Hepatocyte (in vitro differentiated cells): ENCODE measurements at places on chromosomes 11 and 22. TPM values are rescaled to one million over a fixed set of nuclear protein-coding genes. Genes with fewer than 3 reads are reported as not detected.

Gene GAB4
- polyA plus RNA-seq: not detected in 2 replicates

Gene KCNQ1
- polyA plus RNA-seq: 4.9 and 6.4 TPM in 2 replicates

Gene LGALS12
- not detected in 2 replicates for polyA plus RNA-seq

Gene STK33
- polyA plus RNA-seq: 3.0 and 6.5 TPM in 2 replicates

Gene OR51B2
- not detected in 2 replicates for polyA plus RNA-seq

Gene MYOD1
- polyA plus RNA-seq: not detected in 2 replicates

Gene OR4A47
- polyA plus RNA-seq: not detected in 2 replicates

Gene UCP2
- 34.9 and 60.7 TPM in 2 replicates for polyA plus RNA-seq

Gene SCUBE2
- 8.9 and 13.9 TPM in 2 replicates for polyA plus RNA-seq

Gene DDI1
- polyA plus RNA-seq: 0.34 and 0.39 TPM in 2 replicates

Gene OR6A2
- polyA plus RNA-seq: not detected in 2 replicates

Gene INS
- polyA plus RNA-seq: not detected in 2 replicates

Gene GP1BB
- 2.4 and 2.8 TPM in 2 replicates for polyA plus RNA-seq

Gene CASP12
- 0.42 TPM in 1 of 2 replicates, not detected in the other for polyA plus RNA-seq

Gene MPEG1
- polyA plus RNA-seq: not detected in 2 replicates

Gene CATSPER1
- not detected in 2 replicates for polyA plus RNA-seq

Gene GGTLC3
- 0.35 TPM in 1 of 2 replicates, not detected in the other for polyA plus RNA-seq

Gene TCF20
- 5.0 and 5.9 TPM in 2 replicates for polyA plus RNA-seq

- H3K27me3 ChIP-seq: no peaks in the 10 kb centered on the region
- no peak overlapping the region for H3K4me3 ChIP-seq
- no peak overlapping the region for H3K27ac ChIP-seq
- no peak for DNase-seq
- peaks cover under 1% of the 10 kb centered on the region for H3K4me1 ChIP-seq
Observed at GRCh38 chr11:5631417-5631816, 6.6 kb downstream of the TRIM34 start.

GRCh38 chr11:4654635-4655369, 11.0 kb downstream of the OR51E1 start:
- H3K4me1 ChIP-seq: peaks cover 7% of the 10 kb centered on the region
- H3K36me3 ChIP-seq: no peaks in the 10 kb centered on the region
- H3K27ac ChIP-seq: no peak overlapping the region
- DNase-seq: no peak
- H3K27me3 ChIP-seq: no peaks in the 10 kb centered on the region

DNA sequence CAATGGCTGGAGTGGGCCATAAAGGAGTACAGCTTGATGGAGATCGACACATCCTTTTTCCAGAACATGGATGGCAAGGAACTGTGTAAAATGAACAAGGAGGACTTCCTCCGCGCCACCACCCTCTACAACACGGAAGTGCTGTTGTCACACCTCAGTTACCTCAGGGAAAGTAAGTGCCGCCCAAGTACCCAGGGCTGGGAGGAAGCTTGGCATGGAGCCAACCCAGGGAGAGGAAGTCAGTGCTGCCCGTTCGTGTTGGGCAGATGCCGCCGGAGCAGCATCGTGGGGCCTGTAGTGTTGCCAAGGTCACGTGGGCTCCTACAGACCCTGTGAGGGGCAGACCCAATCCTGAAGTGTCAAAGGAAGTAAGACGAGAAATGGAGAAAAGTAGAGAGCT, 78.9 kb downstream of the FLI1 start:
- no peak for DNase-seq
- no peaks in the 10 kb centered on the region for H3K27me3 ChIP-seq
- no peaks in the 10 kb centered on the region for H3K36me3 ChIP-seq
- H3K27ac ChIP-seq: no peak overlapping the region
- no peak overlapping the region for H3K4me3 ChIP-seq

GRCh38 chr11:44421090-44421675, 111.2 kb upstream of the ALX4 start:
- H3K4me1 ChIP-seq: no peaks in the 10 kb centered on the region
- H3K4me3 ChIP-seq: no peak overlapping the region
- no peak for DNase-seq

DNA sequence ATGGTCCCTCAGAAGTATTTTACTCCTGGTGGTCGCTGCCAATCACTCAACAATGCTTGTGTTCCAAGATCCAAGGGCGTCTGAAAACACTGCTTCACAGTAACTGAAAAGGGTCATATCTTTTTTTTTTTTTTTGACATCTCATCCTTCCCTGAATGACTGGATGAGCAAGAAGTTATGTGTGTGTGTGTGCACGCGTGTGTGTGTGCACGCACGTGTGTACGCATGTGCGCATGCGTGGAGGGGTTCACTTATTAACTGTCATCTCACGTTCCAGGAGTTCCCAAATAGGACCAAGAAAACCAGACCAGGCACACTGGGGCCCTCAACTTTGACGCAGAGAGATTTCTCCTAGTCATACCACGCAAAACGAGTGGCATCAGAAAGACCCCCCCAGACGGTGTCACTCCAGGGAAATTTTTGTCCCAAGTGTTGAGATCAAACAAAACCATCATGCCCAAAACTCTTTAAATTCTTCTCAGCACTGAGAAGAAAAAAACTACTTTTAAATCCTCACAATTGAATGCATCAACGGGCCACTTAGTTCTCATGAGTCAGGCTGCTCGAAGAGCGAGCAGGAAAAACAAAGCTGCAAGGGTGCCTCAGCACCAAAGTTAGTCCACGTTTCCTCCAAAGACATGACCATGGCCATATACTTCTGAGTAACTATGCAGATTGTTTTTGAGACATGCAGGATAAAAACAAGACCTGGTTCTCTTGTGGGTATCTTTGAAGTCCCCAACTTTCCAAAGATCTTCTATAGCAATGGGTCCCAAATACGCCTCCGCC, 12.9 kb downstream of the MN1 start:
- no peaks in the 10 kb centered on the region for H3K36me3 ChIP-seq
- H3K27me3 ChIP-seq: peaks cover 26% of the 10 kb centered on the region
- DNase-seq: no peak
- peaks cover 19% of the 10 kb centered on the region for H3K4me1 ChIP-seq

GRCh38 chr11:130670200-130670599, 221.8 kb downstream of the ADAMTS15 start:
- no peak overlapping the region for H3K4me3 ChIP-seq
- H3K27ac ChIP-seq: no peak overlapping the region
- H3K4me1 ChIP-seq: peaks cover 7% of the 10 kb centered on the region
- no peaks in the 10 kb centered on the region for H3K27me3 ChIP-seq
- no peak for DNase-seq
- no peaks in the 10 kb centered on the region for H3K36me3 ChIP-seq

- H3K36me3 ChIP-seq: no peaks in the 10 kb centered on the region
- no peak overlapping the region for H3K27ac ChIP-seq
- H3K4me1 ChIP-seq: no peaks in the 10 kb centered on the region
- no peak overlapping the region for H3K4me3 ChIP-seq
- no peaks in the 10 kb centered on the region for H3K27me3 ChIP-seq
Observed at GRCh38 chr11:21861314-21861713, 331.6 kb upstream of the ANO5 start.

GRCh38 chr11:59668188-59668949, 468 bp downstream of the PATL1 start:
- H3K27me3 ChIP-seq: no peaks in the 10 kb centered on the region
- DNase-seq: peak; percentile 64
- H3K4me3 ChIP-seq: peak overlapping the region; percentile 86
- peaks cover 17% of the 10 kb centered on the region for H3K4me1 ChIP-seq

DNA sequence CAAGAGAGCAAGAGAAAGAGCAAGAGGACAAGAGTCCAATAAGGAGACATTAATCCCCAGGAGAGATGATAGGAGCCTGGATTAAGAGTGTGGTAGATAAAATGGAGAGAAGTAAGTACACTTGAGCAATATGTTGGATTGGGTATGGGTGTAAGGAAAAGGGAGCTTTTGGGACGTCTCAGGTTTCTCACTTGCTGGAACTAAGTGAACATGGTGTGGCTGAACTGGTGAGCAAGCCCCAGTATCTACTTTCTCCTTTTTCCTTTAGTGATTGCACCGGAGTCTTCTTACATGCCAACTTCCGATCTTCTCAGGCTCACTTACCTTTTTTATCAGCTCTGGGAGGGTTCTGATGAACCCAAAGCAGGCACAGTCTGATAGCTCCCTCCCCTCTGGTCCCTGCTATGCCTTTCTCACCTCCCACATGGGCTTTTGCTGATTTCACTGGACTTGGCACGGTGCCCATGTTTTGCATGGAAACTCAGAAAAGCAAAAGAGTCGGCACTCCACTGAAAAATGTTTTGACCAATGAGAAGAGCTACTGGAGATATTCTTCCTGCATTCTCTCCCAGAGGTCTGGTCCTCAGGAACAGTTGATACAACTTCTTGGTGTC, 14.5 kb upstream of the APLNR start:
- no peak overlapping the region for H3K4me3 ChIP-seq
- no peaks in the 10 kb centered on the region for H3K27me3 ChIP-seq
- H3K27ac ChIP-seq: no peak overlapping the region
- no peaks in the 10 kb centered on the region for H3K4me1 ChIP-seq
- H3K36me3 ChIP-seq: no peaks in the 10 kb centered on the region

- no peaks in the 10 kb centered on the region for H3K36me3 ChIP-seq
- H3K27me3 ChIP-seq: no peaks in the 10 kb centered on the region
- H3K27ac ChIP-seq: peak overlapping the region; percentile 93
- H3K4me1 ChIP-seq: peaks cover 8% of the 10 kb centered on the region
- no peak for DNase-seq
Observed at GRCh38 chr22:46295277-46295971, 1.2 kb upstream of the GTSE1 start.

- H3K27ac ChIP-seq: no peak overlapping the region
- no peak overlapping the region for H3K4me3 ChIP-seq
Observed at GRCh38 chr22:22201930-22202343, 42.6 kb upstream of the VPREB1 start.

GRCh38 chr22:40156001-40156516, 21.7 kb upstream of the TNRC6B start:
- H3K4me3 ChIP-seq: no peak overlapping the region
- peak; percentile 77 for DNase-seq
- peak overlapping the region; percentile 62 for H3K27ac ChIP-seq

GRCh38 chr11:44978961-44979331, 28.3 kb upstream of the TP53I11 start:
- H3K36me3 ChIP-seq: no peaks in the 10 kb centered on the region
- no peak for DNase-seq
- no peaks in the 10 kb centered on the region for H3K27me3 ChIP-seq
- peaks cover 34% of the 10 kb centered on the region for H3K4me1 ChIP-seq

DNA sequence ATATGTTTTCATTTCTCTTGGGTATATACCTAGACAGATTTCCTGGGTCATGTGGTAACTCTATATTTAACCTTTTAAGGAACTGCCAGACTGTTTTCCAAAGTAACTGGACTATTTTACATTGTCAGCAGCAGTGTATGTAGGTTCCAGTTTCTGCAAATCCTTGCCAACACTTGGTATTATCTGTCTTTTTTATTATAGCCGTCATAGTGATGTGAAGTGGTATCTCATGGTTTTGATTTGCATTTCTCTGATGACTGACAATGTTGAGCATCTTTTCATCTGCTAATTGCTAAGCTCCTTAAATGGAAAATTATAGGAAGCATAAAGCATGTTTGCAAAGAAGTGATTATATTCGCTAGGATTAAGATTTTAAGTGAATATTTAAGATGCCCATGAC, 13.9 kb downstream of the NNMT start:
- no peak for DNase-seq
- H3K27ac ChIP-seq: no peak overlapping the region
- H3K4me1 ChIP-seq: no peaks in the 10 kb centered on the region
- H3K36me3 ChIP-seq: no peaks in the 10 kb centered on the region
- H3K4me3 ChIP-seq: no peak overlapping the region

DNA sequence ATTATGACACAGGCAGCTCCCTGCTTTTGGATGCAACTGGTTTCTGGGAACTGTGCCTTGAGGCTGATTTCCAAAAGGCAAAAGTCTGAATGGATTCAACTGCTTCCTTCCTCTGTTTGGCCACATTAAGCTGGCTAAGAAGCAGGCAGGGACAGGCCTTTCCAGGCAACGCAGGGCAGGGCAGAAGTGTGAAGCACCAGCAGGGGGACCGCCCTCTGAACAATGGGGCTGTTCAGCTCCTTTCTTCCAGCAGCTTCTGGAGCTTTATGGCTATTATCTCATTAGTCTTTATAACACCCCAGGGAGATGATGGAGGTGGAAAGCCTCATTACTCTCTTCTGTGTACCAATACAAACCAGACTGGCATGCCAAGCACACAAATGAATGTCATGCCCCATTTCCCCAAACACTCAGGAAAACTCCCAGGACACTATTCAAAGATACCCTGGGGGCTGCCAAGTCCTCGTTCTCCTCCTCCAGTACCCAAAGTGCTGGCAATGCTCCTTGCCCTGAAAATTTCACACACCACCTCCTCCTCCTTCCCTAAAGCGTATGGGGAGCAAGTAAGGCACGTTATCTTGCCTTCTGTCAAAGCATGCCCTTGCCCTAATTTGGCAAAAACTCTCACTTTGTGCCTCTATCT, 21.3 kb downstream of the MORC2 start:
- H3K4me1 ChIP-seq: no peaks in the 10 kb centered on the region
- H3K4me3 ChIP-seq: no peak overlapping the region
- peak; percentile 13 for DNase-seq
- no peaks in the 10 kb centered on the region for H3K27me3 ChIP-seq
- H3K36me3 ChIP-seq: peaks cover 3% of the 10 kb centered on the region

DNA sequence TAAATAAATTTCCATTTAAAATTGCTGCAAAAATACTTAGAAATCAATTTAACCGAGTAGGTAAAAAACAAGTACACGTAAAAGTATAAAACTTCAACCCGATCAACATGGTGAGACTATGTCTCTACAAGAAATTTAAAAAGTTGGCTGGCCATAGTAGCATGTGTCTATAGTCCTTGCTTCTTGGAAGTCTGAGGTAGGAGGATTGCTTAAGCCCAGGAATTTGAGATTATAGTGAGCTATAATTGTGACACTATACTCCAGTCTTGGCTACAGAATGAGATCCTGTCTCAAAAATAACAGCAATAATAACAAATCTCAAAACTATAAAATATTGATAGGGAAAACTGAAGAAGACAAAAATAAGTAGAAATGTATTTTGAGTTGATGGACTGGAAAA, 11.1 kb downstream of the CASP4 start:
- H3K36me3 ChIP-seq: no peaks in the 10 kb centered on the region
- no peaks in the 10 kb centered on the region for H3K27me3 ChIP-seq
- H3K4me3 ChIP-seq: no peak overlapping the region
- H3K27ac ChIP-seq: no peak overlapping the region

DNA sequence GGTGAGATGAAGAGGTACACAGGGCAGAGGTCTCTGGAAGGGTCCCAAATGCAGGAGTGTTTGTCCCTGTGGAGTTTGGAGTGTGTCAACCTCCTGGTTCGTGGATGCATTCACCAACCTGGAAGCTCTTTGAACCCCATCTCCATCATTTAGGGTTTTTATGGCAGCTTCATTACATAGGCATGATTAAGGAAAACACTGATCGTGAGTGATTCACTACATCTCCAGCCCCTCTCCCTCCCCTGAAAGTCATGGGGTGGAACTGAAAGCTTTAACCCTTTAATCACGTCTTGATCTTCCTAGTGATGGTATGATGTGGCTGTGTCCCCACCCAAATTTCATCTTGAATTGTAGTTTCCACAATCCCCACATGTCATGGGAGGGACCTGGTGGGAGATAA, 19.8 kb upstream of the INCENP start:
- no peaks in the 10 kb centered on the region for H3K4me1 ChIP-seq
- no peak overlapping the region for H3K4me3 ChIP-seq
- no peak overlapping the region for H3K27ac ChIP-seq
- no peaks in the 10 kb centered on the region for H3K36me3 ChIP-seq

- H3K27me3 ChIP-seq: no peaks in the 10 kb centered on the region
- peak overlapping the region; percentile 99 for H3K4me3 ChIP-seq
- peak; percentile 19 for DNase-seq
- H3K4me1 ChIP-seq: peaks cover 18% of the 10 kb centered on the region
- peak overlapping the region; percentile 95 for H3K27ac ChIP-seq
Observed at GRCh38 chr11:117145393-117145761, 1.3 kb downstream of the PAFAH1B2 start.

GRCh38 chr22:32206774-32207758, 2.2 kb upstream of the RFPL2 start:
- no peaks in the 10 kb centered on the region for H3K36me3 ChIP-seq
- no peak overlapping the region for H3K27ac ChIP-seq
- no peak overlapping the region for H3K4me3 ChIP-seq
- H3K27me3 ChIP-seq: peaks cover 8% of the 10 kb centered on the region
- H3K4me1 ChIP-seq: peaks cover 3% of the 10 kb centered on the region
- DNase-seq: peak; percentile 39
